Retinal pigment epithelial cell (primary cell): ENCODE measurements at places on chromosomes 7 and 10.
A peak's percentile ranks its signal among the peaks of the same experiment; 100 is the strongest.

GRCh38 chr7:74037609-74038008, 9.6 kb downstream of the ELN start:
- DNase-seq: no peak

DNA sequence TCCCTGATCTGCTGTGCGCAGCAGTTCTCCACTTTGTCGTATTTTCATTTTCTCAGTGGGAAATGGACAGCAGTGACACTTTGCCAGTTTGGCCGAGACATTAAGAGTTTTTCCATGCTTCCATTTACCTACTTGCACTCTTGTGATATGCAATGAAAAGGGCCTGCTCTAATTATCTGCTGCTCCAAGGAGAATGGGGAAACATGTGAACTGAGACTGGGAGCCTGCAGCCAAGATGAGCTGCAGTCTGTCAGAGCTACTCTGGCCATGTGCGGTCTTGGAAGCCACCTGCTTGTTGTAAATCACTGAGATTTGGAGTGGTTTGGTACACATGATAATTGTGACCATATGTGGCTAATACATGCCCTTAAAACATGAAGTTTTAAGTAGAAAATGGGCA, 586.6 kb upstream of the POT1 start:
- no peak for DNase-seq

GRCh38 chr10:50739618-50740292, at the start of gene ASAH2B:
Gene ASAH2B (plus strand): TSS chr10:50739936. CDS start chr10:50745131, 5,195 bp downstream.
- DNase-seq: peak; percentile 41

GRCh38 chr7:71752171-71752935, 620.4 kb downstream of the GALNT17 start:
- DNase-seq: no peak

DNA sequence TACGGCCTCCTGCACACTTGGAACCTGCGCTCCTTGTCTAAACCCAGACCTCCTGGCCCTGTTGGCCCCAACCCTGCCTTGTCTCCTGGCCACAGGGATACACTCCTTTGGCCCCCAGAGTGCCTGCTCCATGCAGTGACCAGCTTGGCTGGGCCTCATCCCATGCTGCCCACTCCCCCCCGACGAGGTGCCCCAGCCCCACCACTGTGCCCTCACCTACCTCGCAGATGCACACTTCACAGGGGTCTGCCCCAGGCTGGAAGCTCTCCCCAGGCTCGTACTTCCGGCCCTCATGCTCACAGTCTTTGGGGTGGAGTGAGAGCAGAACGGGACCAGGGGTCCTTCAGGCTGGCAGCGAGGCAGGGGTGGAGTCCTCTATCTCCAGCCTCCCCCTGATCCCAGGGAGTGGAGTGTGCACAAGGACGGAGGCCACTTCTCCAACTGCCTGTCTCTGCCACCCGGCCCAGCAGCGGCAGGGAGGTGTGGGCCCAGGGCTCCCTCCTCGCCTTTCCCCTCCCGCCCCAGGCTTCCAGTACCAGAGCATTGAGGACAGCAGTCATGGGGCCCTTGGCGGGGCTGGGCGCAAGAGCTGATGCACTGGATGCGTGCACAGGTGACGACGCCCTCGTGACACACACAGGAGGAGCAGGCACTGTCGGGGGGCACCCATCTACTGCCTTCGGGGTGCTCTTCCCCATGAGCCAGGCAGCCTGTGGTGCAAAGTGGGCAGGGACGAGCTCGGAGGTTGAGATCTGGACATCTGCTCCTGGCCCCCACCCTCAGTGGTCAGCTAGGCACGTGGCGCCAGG, 22.1 kb downstream of the ATP6V1F start:
- no peak for DNase-seq

DNA sequence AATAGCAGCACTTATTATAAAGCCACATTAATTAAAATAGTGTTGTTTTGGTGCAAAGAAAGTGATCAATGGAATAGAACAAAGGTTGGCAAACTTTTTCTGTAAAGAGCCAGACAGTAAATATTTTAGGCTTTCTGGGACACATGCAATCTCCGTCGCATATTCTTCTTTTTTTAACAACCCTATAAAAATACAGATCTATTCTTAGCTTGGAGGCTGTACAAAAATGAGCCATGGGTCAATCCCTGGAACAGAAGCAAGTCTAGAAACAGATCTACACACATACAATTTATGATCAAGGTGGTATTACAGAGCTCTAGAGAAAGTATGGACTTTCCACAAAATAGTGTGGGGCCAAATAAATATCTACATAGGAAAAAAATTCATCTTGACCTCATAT, 71.8 kb downstream of the ARHGAP21 start:
- DNase-seq: no peak

DNA sequence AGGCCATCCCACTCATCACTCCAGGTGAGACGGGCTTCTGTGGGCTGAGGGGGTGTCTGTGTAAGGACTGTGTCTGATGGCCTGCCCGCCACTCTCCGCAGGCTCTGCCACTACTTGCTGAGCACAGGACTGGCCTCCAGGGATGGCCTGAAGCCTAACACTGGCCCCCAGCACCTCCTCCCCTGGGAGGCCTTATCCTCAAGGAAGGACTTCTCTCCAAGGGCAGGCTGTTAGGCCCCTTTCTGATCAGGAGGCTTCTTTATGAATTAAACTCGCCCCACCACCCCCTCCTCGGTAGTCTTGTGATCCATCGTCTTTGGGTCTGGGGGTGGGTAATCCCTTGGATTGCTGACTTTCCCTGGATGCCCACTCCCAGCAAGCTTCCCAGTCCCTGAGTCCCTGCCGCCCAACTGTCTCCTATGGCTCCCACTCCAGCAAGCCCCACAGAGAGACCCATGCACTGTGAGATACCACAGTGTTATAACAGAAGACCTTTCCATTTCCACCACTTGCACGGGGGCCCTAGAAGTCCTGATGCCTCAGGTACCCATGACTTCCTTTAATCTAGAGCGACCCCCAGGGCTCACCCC, 4.7 kb downstream of the FXYD4 start:
- DNase-seq: no peak

DNA sequence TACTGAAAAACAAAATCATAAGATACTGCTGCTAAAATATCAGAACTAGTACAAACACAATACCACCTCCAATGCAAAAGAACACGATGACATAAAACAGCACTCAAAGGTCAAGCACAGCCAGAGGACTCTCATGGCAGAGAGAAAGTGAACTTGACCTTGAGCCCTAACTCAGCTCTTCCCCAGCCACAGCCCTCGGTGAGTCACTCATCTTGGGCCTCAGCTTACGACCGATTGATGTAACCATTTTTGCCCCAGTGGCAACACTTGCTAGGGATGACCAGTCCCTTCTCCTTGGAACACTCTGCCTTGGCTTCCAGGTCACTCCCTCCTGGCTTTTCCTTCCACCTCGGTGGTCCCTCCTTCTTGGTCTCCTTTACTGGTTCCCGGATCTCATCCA, 77.8 kb downstream of the JAZF1 start:
- no peak for DNase-seq

DNA sequence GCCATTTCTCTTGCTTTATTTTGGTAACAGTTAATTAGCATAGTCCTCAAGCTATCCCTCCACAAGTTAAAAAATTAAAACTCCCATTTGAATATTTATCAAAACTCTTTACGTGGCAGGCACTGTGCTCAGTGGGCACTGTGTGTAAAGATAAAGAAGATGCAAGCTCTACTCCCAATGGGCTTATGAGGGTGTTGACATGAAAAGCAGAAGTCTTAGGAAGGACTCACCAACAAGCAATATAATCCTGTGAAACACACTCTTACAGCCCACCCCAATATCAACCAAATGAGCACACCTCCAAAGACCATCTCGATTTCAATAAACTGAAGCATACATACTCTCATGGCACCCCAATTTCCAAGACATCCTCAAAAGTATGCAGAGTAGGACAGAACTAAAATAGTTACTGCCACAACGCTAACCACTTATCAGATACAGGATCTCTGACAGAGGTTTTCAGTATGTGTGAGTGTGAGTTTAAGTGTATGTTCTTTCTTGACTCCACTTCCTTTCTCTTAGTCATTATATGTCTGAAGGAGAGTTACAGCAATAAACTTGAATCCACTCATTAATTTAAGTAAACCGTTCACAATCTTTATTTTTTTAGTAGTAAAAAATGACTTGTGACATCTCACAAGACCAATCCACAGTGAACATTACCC, 120.0 kb downstream of the PDE1C start:
- DNase-seq: no peak

DNA sequence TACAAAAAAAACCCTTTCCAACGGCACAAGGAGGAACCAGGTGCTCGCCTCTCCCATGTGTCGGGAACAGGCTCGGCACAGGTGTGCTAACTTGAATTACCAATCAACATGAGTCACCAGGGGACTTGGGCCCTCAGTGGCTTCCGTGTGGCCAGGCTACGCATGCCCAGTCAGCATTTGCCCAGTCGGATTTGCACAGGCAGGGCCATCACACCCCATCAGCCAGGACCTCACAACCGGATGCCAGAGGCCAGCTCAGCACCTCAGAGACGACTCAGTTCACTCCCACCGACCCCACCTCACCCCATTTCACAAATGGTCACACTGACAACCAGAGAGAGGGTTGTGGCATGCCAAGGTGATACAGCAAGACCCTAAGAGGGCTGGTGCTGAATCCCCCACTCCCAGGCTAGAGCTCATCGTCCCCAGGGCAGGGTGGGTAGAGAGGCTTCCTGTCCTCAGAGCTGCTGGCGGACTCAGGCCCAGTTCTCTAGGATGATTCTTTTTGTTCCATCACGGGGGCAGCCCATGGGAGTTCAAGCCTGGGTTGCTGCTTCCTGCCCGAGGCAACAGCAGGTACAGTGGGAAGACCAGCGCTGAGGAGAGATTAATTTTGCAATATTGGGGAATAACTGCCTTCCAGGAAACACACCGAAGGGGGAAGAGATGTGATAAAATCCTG, 13.6 kb downstream of the ANXA11 start:
- DNase-seq: no peak

GRCh38 chr7:66913118-66914037, 7.6 kb upstream of the TMEM248 start:
- peak; percentile 51 for DNase-seq

DNA sequence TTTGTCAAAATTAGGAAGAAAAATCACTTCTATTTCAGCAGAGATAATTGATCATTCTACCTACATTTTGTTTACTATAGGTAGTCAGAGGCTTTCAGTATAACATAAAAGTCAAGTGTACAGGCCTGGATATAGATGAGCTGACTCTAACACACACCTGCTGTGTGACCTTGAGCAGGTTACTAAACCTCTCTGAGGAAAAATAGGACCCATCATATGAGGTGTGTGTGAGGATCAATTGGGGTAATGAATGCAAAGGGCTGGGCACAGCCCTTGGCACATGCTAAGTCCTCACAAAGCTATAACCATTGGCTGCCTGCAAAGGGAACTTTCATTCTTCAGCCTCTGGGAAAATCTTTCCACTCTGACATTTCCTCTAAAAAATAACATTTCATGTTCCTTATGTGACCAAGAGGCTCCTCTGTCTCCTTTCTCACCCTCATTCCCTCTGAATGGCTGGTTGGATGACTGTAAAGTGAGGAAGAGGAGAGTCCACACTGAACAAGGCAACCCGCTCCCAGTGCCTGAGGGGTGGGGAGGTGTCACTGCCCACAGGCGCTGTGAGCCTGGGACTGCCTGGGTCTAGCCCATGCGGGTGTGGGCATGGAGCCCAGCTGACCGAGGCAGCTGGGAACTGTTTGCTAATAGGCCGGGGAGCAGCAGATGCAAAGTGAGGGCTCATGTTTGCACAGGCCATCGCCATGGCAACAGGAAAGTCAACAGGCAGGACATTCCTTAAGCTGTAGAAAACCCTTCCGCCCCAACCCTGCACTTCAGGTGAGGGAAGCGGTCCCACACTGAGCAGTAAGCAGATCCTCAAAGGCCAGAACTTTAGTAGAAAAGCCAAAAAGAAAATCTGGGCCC, 36.8 kb downstream of the MYOF start:
- peak; percentile 100 for DNase-seq

GRCh38 chr7:98879198-98879978, 1.1 kb downstream of the TRRAP start:
- DNase-seq: no peak

GRCh38 chr7:5296611-5297226, 14.0 kb downstream of the SLC29A4 start:
- DNase-seq: no peak

GRCh38 chr7:107355616-107356015, 114.2 kb upstream of the GPR22 start:
- no peak for DNase-seq

DNA sequence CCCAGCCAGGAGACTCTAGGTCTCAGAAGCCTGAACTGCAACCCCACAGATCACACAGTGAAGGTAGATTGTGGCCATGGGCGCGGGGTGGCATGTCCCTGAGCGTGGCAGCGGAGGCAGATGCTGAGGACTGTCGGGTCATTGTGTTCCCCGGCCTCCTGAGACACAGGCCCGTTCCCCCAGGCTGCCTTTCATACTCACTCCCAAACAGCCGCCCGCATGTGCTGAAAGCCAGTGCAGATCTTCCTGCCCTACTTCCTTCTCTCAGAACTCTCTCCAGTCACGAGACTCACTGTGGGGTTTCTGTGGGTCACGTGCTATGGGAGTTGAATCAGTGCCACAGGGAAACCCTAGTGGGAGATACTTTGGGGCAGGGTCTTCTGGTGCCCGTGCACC, 48.0 kb downstream of the ZNF467 start:
- no peak for DNase-seq

DNA sequence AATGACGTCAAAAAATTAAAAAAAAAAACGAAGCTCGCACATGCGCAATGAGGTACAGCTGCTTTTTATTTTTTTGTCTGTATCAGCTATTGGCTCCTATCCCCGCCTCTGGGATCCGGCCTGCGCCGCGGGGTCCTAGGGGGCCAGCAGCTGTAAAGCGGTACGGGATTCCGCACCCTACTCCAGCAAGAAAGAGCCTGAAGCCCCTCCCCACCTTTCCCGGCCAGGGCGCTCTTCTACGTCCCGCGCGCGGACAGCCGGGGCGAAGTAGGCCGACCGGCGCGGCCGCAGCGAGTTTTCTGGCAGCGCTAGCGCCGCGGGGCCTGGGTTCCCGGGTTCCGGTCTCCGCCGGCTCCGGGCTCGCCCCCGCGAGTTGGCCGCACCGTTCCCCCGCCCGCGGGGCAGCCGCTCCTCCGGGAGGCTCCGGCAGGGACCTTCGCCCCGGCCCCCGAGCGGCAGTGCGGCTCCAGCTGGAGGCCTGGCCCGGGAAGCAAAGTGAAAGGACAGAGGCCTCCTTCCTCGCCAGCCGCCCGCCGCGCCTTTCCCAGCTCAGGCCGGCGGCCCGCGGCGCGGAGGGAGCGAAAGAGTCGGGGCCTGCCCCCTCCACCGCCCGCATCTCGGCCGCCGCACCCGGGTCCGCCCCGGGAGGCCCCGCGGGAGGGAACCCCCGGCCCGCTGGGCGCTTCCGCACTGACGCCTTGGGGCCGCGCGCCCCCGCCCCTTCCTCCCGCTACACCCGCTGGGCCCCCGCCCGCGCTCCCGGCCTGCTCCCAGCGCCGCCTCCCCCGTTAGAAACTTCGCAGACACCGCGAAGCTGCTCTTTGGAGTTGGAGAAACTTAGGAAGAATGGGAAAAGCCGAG, 4.7 kb upstream of the SPAG6 start:
- no peak for DNase-seq

GRCh38 chr7:47256016-47256415, 325.9 kb downstream of the TNS3 start:
- DNase-seq: no peak

GRCh38 chr7:113677811-113678210, 241.0 kb downstream of the PPP1R3A start:
- DNase-seq: no peak

- DNase-seq: no peak
Measured at GRCh38 chr10:33832124-33832787, 497.8 kb upstream of the NRP1 start.

GRCh38 chr10:90420637-90421318, 437.1 kb downstream of the HTR7 start:
- no peak for DNase-seq

- DNase-seq: no peak
Measured at GRCh38 chr7:50211130-50212015, 93.1 kb upstream of the IKZF1 start.

GRCh38 chr7:147605323-147605722, 985.2 kb upstream of the C7orf33 start:
- DNase-seq: no peak
